ENCODE measurements at places on chromosomes 2 and 18. TPM values are rescaled to one million over a fixed set of nuclear protein-coding genes. Genes with fewer than 3 reads are reported as not detected.

CCDC102B gene
- total RNA-seq: 7.2 TPM

MARCO gene
- total RNA-seq: 6.9 TPM

WDR7 gene
- total RNA-seq: 28.3 TPM

- H3K27me3 ChIP-seq: no peaks in the 10 kb centered on the region
- no peaks in the 10 kb centered on the region for H3K4me1 ChIP-seq
- no peak for DNase-seq
- H3K36me3 ChIP-seq: no peaks in the 10 kb centered on the region
Measured at GRCh38 chr2:215136669-215137328, 1.6 kb downstream of the ABCA12 start.

DNA sequence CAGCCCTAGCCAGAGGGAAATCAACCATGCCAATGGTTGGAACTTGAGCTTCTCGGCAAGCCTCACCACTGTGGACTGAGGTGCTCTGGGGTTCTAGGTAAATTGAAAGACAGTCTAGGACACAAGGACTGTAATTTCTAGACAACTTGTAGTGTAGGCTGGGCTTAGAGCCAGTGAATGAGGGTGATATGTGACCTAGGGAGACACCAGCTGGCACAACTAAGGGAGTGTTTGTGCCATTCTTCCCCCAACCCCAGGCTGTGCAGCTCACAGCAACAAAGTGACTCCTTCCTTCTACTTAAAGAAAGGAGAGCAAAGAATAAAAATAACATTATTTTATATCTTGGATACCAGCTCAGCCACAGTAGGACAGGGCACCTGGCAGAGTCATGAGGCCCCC is 1690.7 kb upstream of the TMEFF2 start:
- no peaks in the 10 kb centered on the region for H3K27me3 ChIP-seq
- H3K4me1 ChIP-seq: no peaks in the 10 kb centered on the region
- no peak for DNase-seq

- H3K4me1 ChIP-seq: peaks cover 5% of the 10 kb centered on the region
- H3K27ac ChIP-seq: no peak overlapping the region
- DNase-seq: no peak
Measured at GRCh38 chr2:105521176-105521575, 122.3 kb upstream of the FHL2 start.

GRCh38 chr2:128978212-128978611 is 659.5 kb upstream of the HS6ST1 start:
- no peaks in the 10 kb centered on the region for H3K27me3 ChIP-seq
- no peaks in the 10 kb centered on the region for H3K36me3 ChIP-seq
- DNase-seq: no peak
- H3K4me3 ChIP-seq: no peak overlapping the region
